ENCODE measurements at places on chromosomes 1 and 21.

DNA sequence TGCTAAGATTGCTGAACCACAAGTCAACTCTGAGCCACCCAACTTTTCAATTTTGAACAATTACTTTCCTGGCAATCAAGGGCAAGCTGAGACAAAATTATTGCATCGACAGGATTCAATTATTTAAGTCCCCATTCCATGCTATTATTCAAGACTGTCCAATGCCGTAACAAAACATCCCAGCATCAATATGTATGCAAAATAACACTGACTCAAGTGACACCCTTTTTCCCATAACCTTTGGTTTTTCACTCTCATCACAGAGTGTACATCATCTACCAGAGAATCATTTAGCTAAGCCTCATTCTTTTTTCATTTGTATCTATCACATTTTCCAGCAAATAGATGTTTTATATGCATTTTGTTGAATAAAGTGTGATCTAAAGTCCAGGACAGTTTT lies 54.6 kb downstream of the ERICH3 start:
- DNase-seq = no peak

DNA sequence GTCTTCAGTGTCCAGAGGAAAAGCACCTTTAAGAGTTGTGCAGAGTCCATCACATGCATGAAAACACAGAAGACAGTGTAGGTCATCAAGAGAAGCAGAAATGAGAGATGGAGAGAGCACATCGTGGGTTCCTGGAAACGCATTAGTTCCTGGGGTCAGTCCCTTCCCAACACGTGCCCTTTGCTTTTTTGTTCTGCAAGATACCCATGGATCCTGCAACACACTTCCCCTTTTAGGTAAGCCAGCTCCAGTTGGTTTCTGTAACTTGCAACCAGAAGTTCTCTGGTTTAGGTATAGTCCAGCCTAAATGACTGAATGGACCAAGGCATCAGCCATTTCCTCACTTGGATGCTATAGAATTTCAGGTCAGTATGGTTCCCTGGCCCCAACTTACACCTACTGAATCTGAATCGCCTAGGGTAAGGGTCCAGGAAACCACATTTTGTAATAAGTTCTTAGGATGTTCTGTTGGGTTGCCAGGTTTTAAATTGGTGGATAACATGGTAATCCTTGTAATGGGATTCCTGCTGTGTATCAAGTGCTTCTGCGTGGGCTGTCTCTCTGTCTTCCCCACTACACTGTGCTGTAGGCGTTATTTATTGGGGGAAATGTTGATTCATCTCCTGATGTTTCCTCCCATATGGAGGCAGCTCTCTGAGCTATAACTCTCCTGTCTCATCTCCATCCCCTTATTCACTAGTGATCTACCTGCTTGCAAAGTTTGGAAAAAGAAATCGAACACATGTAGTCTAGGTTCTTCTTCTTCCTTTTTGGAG lies 230.6 kb downstream of the TNR start:
- no peak for DNase-seq

DNA sequence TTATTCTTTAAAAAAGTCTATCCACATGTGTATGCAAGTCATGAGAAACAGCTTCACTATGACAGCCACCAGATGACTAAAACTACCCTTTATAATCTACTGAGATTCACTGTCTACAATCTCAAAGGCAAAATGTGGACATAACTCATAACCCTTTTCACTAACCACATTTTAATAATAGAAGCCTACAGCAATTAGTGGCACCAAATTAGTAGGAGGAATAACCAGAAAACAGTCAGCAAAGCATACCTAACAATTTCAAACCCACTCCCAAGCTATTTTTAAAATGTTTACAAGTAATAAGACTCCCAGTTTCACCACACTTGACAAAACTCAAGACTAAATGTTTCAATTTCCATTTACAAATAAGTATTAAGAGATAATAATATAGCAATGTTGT lies 442.9 kb downstream of the PTPRC start:
- DNase-seq = no peak

DNA sequence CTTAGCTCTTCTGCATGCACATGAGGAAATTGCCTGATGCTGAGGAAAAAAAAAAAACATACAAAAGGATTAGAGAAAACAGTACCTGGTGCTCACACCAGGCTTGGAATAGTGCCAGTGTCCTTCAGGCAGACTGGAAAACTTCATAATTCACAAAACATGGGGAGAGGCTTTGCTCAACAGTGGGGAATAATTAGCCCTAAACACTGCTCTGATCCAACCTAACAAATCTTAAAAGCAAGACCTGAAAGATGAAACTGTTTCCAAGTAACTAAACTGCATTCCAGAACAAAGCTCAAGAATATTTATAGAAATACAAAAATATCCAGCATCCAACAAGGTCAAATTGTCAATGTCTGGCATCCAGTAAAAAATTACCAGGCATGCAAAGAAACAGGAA lies 124.8 kb downstream of the AK5 start:
- DNase-seq = no peak

- DNase-seq = no peak
Measured at GRCh38 chr1:145827966-145828365, 4.0 kb downstream of the POLR3C start.
